Peyer's patch (tissue), 4 donors: ENCODE measurements at places on chromosomes 13 and 19.

DNA sequence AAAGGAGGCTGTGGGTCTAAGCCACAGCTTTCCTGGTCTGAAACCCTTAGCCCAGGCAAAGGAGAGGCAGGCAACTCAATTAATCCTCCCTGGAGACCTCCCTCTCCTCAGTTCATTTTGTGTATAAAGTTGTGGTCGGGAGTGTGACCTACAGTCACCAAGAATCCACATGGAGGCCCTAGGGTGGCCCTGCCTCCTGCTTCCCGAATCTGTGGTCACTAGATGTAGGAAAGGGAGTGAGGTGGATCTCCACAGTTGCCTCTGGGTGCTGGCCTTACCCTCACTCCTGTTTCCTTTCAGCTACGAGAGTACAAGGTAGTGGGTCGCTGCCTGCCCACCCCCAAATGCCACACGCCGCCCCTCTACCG lies 1.3 kb downstream of the RPL18A start:
- no peak for DNase-seq

GRCh38 chr13:51222037-51222685 lies at the start of gene FAM124A:
TSS of gene FAM124A (plus strand) at chr13:51222398. CDS start at chr13:51222502, 104 bp downstream.
- peak; percentile 58 for DNase-seq

GRCh38 chr19:5571777-5572176 lies 4.0 kb upstream of the TINCR start:
- no peak for DNase-seq

DNA sequence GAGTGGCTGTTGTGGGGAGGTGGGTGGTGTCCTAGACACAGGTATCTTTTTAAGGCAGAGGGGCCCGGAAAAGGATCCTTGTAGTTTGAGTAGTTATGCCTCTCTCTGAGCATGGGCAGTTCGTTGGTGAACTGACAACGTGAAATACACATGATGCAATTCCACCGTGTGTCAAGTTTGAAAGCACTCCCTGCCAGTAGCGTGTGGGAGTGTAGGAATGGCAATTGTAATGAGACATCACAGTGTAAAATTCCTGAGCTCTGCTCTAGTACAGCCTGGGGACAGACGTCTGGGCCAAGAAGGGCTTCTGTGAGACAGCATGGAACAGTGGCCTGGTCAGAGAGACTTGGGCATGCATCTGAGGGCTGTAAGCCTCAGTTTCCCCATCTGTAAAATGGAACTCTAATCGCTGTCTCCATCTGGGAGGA lies 10.4 kb upstream of the ASF1B start:
- no peak for DNase-seq

GRCh38 chr13:111156421-111156820 lies 41.3 kb downstream of the ARHGEF7 start:
- no peak for DNase-seq

GRCh38 chr13:30108216-30108912 lies 199.0 kb downstream of the KATNAL1 start:
- no peak for DNase-seq

- no peak for DNase-seq
Observed at GRCh38 chr13:113746143-113746525, 12.9 kb upstream of the TMEM255B start.

DNA sequence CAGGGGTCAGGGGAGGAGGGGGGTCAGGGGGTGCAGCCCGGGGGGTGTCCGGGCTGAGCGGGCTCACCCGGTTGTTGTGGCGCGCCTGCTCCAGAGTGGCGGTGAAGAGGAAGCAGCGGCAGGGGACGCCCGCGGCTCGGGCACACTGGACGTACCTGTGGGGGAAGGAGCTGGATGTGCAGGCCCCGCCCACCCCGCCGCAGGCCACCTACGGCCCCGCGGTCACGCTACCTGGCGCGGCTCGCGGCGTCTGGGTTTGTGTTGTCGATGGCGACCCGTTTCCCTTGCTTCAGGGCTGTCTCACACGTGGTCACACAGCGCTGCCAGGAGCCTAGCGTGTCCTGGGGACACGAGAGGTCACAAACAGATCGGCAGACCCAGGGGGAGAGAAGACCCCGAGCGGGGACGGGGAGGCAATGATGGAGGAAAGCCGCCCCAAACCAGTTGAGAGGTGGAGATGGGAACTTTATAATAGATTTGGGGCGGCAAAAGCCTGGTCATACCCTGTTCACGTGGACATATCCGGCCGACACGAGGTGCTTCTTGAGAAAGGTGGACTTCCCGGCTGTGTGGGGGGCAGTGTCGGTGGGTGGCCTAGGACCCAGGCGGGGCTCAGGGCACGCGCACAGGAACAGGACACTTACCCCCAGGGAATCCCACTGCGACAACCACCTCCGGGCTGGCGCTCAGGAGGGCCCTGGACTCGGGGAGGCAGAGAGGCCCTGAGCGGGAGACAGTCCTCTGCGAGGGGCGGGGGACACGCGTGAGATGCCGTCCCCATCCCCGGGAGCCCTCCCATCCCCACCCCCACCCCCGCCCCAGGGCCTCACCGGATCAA lies 5.6 kb downstream of the PNKP start:
- DNase-seq: no peak

DNA sequence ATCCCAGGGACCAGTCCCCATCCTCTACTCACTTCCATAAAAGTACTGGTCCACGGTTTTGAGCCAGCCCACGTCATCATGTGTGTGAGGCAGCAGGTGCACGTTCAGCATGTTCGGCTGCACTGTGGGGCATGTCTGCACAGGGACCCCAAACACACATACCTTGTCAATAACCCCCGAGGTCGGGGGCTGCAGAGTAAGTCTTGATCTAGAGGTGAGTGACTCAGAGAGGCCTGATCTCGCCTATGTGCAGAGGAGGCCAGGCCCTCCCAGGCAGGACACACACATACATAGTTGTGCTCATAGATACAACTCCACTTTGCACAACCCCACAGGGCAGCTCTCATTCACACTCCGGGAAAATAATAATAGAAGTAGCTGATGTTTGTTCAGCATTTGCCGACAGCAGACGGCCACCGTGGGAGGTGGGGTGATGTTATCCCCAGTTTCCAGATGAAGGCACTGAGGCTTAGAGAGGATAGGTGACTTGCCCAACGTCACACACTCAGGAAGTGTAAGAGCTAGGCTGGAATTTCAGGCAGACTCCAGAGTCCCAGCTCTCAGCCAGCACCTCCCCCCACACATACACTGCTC lies 774 bp downstream of the MAN2B1 start:
- no peak for DNase-seq
